Cardiac septum (tissue), 1 donor: ENCODE measurements at places on chromosomes 12 and 14. TPM values are rescaled to one million over a fixed set of nuclear protein-coding genes. Genes with fewer than 3 reads are reported as not detected.
A peak's percentile ranks its signal among the peaks of the same experiment; 100 is the strongest.

Gene RNASE7
- not detected for total RNA-seq

Gene AKAP3
- total RNA-seq = 2.6 TPM

Gene RBP5
- total RNA-seq = 0.62 TPM

- no peak for DNase-seq
Measured at GRCh38 chr14:68362846-68363245, 430.0 kb downstream of the ZFP36L1 start.

DNA sequence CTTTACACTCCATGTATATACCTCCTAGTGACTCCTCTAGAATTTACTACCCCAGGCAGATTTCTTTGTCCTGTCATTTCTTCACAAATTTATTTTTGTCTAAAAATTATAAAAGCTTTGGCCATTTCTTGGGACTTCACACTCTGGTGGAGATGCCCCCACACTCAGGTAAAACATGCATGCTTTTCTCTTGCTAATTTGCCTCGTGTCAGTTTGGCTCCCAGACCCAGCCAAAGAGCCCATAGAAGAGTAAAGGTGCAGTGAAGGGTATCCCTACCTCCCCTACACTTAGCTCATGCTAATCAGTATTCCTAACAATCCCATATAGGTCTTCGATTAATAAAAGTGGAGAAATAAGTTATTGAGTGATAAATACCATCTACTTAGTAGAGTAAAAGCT lies 256.5 kb upstream of the KRR1 start:
- DNase-seq = no peak

Gene KRT78
- not detected for total RNA-seq

Gene HIF1A
- 73.2 TPM for total RNA-seq

DNA sequence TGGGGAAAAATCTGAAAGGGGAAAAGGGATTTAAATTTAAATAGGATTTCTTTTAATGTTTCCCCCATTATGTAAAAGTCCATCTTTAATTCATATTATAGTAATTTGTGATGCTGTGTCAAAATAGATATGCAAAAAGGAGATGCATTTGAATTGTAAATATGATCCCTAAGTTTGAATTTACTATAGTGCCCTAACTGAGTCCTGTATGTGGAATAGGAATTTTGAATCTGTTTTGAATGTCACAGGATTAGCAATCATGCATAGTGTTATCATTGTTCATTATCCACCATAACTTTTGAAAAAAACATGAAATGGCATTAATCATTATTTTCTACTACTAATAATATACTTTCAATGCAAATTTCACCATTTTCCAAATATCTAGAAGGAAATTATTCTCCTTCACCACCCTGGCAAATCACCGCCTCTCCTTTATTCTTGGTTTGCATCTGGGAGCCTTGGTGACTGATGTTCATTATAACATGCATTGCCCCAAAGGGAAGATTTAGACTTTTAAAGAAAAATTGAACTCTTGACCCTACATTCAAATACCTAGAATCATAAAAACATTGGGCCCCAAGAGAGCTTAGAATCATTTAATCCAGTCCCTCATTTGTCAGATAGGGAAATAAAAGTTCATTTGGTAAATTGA lies 341.5 kb upstream of the TMPO start:
- no peak for DNase-seq

GRCh38 chr12:89497005-89497404 lies 27.6 kb downstream of the GALNT4 start:
- no peak for DNase-seq

- DNase-seq = peak; percentile 69
Measured at GRCh38 chr12:109734219-109735000, 20.8 kb downstream of the FAM222A start.

DNA sequence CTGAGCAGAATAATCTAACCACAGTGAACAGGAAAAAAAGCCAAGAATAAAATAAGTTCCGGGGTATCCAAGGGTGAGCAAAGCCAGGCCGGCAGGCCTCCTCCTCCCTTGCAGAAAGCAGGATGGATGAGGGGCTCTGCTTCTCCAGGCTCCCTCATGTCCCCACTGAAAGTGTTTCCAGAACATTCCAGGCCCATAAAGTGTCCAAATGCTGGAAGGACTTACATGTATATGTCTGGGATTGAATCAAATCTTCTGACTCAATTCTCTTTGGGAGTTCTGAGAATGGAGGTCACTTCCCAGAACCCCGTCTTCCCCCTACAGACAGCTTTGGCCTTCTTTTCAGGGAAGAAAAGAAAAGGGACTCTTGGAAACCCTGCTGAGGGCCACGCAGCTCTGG lies 25.0 kb upstream of the BDKRB1 start:
- DNase-seq = no peak

GRCh38 chr12:112988224-112988623 lies 9.9 kb downstream of the OAS2 start:
- DNase-seq = no peak

- DNase-seq = no peak
Measured at GRCh38 chr12:94230357-94230905, 82.1 kb downstream of the PLXNC1 start.

DNA sequence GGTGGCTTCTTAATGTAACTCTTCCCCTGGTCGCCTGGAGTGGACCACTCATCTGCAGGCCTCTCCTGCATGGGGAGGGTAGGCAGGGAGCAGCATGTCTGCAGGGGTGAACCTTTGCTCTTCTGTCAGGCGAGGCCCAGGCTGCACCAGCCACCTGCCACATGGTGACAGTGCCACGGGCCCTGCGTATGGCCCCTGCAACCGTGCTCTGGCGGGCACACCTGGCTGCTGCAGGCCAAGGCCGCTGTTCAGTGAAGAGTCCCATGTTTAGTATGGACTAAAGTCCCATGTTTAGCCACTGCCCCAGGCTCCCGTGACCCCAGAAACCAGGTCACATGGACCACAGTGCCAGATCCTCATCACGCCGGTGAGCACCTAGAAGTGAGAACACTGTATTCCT lies 187.0 kb downstream of the ADGRD1 start:
- DNase-seq = no peak

DNA sequence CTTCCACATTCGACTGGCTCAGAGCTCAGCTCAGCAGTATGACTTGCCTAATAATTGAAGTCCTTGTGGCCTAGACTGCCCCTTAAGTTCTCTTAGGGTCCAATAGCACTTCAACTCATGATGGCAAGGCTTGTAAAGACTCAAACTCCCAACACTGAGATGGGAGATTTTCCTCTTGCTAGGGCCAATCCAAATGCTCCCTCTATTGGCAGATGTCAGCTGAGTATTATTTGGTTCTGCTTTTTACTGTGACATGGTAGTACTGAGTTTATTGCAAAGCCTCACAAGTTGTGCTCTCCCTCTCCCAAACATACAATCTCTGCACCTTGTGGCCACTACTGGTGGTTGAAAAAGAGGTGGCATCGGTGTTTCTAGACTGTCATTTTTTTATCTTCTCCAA lies 164.2 kb downstream of the ALG10 start:
- DNase-seq = no peak

Gene ATG2B
- total RNA-seq = 14.2 TPM

GRCh38 chr14:94539181-94539580 lies 22.1 kb upstream of the SERPINA4 start:
- DNase-seq = peak; percentile 20

DNA sequence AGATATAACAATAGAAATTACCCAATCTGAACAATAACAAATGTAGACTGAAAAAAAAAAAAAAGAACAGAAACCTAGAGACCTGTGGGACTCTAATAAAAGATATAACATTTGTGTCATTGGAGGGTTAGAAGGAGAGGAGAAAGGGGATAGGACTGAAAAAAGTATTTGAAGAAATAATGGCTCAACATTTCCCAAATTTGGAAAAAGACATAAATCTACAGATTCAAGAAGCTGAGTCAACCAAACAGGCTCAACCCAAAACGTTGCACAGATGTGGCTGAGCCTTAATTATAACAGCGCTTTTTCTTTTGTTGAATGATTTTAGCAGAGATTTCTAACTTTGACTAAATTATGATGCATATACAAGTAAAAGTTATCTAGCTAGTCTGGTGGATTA lies 131.3 kb downstream of the TMTC3 start:
- no peak for DNase-seq

Gene HOMEZ
- total RNA-seq = 9.0 TPM

Gene GPRC5D
- not detected for total RNA-seq

Gene PARPBP
- 0.51 TPM for total RNA-seq
